ENCODE measurements at places on chromosomes 3 and 15.

DNA sequence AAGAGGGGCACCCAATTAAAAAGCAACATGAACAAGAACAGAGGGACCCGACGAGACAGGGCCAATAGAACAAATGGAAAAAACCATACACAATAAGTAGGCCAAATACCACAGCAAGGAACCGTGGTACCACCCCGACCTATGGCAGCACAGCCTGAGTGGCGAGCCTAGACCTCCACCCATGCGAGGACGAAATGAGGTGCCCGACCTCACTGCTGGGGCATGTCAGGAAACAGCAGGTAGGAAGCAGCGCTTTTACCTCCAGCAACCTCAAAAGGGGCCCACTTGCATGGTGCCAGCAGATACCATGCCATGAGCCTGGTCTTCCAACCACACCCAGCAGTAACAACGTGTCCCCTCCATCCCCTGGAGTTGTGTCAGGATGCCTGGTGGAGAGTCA lies 77.9 kb downstream of the PCSK6 start:
- DNase-seq = no peak

GRCh38 chr3:90032980-90033641 lies 925.7 kb downstream of the EPHA3 start:
- DNase-seq = no peak

- DNase-seq = no peak
These were observed 195.6 kb downstream of the UBE3A start for GRCh38 chr15:25242957-25243799.

GRCh38 chr15:22892333-22892732 lies 53.9 kb downstream of the NIPA2 start:
- DNase-seq = no peak

DNA sequence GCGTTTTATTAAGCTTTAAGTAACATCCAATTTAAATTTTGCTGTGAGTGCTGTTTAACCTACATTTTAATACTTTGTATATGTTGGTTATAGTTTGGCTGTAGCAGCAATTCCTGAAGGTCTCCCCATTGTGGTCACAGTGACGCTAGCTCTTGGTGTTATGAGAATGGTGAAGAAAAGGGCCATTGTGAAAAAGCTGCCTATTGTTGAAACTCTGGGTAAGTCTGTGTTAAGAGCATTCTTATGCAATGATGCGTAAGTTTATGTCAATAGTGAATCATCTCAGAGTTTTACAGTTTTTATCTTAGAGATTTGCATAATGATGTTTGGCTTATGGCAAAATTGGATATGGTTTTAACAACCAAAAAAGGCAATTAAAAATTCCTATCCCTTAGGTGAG lies 62.7 kb downstream of the ASTE1 start:
- DNase-seq = peak; percentile 94

DNA sequence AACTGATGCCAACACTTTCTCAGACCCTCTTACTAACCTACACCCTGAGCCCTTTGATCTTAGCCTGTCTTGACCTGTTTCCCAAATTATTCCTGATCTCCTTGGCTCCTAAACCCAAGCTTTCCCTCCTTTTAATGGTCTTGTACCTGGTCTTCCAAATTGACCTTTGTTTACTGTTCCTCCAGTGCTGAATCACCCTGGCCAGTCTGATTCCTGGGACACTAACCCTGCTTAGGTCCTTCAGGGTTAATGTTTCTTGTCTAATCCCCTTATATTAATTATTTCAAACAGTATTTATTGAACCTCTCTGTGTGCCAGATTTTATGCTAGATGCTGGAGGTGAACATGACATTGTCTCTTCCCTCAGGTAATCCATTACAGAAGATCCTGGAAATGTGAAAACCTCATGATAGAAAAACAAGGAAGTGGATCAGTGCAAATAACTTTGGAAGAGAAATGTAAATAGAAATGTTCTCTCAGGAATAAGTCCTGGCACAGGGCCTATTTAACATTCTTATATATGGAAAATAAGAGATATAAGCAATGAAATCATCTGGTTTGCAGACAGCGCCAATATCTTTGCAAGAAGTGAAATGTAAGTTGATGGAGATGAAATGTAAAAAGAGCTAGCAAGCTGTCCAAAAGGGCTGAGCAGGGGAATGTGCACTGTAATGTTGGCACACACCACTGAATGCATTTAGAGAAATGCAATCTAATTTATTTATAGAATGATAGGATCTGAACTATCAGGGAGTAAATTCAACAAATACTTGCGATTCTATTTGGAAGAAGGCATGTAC lies 20.7 kb downstream of the HGD start:
- DNase-seq = no peak

DNA sequence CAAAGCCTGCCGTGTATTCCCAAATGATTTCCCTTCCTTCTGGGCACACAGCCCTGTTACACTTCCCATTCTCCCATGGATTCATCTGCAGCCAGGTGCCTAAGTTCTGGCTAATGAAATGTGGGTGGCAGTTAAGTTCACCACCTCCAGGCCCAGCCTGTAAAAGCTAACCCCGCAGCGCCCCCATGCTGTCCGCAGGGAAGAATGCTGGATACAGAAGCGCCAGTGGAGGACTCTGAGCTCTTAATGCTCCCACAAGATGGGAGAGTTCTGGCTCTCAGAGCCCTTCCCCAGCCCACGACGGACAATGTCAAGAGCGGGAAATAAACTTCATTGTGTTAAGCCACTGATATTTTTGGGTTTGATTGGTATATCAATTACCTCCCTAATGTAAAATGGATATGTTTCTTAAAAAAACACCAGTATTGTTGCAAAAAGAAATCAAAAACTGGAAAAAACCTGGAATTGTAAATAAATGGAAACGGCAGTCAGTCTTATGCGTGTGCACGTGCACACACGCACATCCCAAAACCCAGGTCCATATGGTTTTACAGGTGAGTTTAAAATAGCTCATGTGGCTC lies 37.7 kb upstream of the FGD5 start:
- DNase-seq = peak; percentile 77

GRCh38 chr15:34239151-34239808 lies 14.5 kb downstream of the EMC4 start:
- DNase-seq = no peak

- no peak for DNase-seq
These were observed 124.7 kb downstream of the EPHA3 start for GRCh38 chr3:89232155-89232554.

DNA sequence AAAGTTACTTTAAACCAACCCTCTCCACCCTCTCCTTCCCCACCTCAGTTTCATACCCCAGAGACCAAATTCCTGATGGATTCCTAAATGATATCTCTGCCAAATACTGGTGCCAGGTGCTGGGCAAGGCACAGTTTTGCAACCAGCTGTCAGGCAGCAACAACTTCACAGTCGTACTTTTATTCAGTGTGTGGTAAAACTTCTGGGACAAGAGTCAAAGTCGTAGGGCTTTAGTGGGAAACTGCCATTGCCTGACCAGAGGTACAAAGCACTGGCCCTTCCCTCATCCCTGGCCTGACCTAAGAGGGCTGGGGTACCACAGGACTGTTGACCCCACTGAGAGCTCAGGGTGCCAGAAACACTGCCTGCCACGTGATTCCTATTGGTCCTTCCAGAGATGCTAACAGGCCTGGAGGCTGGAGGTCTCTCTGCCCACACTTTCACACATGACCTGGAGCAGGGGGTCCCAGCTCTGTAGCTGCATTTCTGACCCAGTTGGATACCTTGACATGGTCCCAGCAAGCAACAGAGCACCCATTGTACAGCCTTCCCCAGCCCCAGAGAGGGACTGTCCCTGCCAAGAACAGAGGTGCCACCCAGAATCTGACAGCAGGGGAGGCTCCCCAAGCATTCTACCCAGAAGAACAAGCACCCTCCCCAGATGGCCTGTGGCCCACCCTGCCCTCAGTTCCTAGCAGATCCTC lies 59.9 kb downstream of the LIPC start:
- DNase-seq = no peak

- DNase-seq = no peak
These were observed 113.3 kb upstream of the AGTR1 start for GRCh38 chr3:148584438-148584837.

GRCh38 chr3:68809596-68809995 lies 122.8 kb downstream of the TAFA4 start:
- no peak for DNase-seq

GRCh38 chr3:161941891-161942290 lies 445.3 kb downstream of the OTOL1 start:
- DNase-seq = no peak

- DNase-seq = no peak
These were observed 657.5 kb upstream of the NECTIN3 start for GRCh38 chr3:110413807-110414748.

DNA sequence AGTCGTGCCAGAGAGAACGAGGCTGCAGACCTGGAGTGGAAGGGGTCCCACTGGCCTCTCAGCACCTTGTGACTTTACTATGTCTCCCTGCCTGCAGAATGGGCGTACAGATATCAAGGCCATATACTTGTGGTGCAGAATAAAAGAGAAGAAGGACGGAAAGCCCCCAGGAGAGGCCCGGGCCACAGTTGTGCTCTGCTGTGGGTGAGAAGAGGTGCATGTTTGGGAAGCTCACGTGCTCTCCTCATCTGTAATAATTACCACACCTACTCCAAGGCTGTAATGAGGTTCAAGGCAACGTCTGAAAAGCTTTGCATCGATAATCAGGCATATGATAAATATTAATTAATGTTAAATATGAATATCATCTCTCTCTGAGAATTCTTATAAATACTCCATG lies 58.0 kb downstream of the MGLL start:
- no peak for DNase-seq

- no peak for DNase-seq
These were observed 208.5 kb downstream of the EPHA3 start for GRCh38 chr3:89315750-89316470.

DNA sequence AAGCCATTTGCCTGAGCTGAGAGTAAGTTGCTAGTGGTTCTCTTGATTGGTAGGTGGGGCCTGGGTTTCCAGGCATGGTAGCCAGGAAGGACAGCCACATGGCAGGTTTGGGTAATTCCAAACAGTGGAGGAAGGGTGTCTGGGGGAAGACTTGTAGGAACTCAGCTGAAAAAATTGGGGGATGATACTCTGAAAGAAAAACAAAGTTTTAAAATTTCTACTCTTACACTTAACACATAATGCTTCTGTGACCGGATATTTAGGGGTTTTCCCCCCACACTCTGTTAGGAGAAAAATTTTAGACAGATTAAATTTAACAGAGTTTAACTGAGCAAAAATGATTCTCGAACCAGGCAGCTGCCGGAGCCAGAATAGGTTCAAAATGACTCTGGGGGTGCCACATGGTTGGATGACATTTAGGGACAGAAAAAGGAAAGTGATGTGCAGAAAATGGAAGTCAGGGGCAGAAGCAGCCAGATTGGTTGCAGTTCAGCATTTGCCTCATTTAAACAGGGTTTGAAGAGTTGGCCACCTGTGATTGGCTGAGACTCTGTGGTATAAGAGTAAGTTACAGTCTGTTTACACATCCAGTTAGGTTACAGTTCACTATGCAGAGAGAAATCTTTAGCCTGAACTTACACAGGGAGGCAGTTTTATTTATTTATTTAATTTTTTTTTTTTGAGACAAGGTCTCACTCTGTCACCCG lies 8.1 kb downstream of the B2M start:
- DNase-seq = peak; percentile 24

DNA sequence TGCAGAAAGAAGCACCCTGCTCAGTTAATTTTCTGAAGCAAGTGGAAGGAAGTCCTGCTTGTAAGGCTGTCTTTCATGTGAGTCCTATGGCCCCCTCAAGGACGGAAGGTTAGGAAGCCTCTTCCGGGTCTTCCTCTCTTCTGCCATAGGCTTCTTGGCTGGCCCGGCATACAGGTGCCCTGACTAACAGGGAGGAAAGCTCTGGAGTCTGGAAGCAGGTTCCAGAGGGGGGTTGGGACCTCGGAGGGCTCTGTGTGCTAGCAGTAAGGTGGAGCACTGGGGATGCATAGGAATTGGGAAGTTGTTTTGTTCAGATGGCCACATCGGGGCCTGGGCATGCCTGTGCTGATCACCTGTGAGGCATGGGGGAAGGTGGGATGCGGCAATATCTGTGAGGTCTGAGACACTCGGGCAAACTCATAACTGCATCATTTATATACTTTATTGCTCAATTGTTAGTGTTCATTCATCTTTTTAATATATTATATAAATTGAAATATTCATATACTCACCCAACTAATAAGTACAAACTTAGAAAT lies 49.6 kb downstream of the TRAK1 start:
- no peak for DNase-seq

GRCh38 chr15:78859971-78860719 lies 12.5 kb upstream of the MORF4L1 start:
- DNase-seq = peak; percentile 87

DNA sequence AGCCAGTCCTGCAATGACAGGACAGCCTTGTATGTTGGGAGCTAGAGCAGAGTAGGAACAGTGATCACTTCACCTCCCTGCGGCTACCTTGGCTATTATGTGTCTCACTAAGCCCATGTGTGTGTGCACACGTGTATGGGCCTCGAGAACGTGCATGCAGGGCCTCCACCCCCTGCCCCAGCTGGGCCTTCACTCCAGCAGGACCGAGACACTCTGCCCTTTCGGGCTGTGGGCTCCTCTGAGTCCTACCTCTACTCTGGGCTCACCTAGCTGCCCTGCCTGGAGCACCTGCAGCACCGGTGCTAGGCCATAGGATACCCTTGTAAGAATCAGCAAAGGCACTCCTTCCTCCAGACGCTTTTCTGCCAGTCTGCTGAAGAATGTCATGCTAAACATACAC lies 77.5 kb downstream of the LINGO1 start:
- DNase-seq = no peak

DNA sequence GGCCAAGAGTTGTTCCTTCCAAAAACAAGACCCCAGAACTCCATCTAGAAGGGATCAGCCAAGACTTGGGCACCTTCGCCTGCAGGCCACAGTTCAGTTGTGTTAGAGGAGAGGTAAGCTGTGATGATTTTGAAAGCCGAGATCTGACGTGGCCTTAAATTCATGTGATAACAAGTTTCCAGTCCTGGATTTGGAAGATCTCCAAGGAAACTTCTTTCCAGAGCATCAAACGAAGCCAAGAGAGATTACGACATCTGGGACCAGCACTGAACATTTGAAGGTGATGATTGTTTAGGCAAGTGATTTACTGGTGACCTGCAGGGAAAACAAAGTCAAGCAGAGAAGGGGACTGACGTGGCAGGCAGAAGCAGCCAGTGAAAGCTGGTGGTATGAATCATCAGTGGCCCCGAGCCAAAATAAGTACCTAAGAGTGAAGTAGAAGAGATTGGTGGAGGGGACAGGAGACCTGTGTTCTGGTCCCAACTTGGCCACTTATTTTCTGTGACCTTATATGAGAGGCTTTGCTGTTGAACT lies 339.0 kb upstream of the PROK2 start:
- DNase-seq = peak; percentile 17

- no peak for DNase-seq
These were observed 596 bp upstream of the SGO1 start for GRCh38 chr3:20186600-20187004.

GRCh38 chr3:106263011-106263410 lies 394.2 kb upstream of the CBLB start:
- no peak for DNase-seq

GRCh38 chr15:74789741-74790079 lies 7.8 kb downstream of the CSK start:
- no peak for DNase-seq

All from SK-MEL-5 (cell line).